ENCODE measurements at places on chromosomes 6 and 20.
A peak's percentile ranks its signal among the peaks of the same experiment; 100 is the strongest.

DNA sequence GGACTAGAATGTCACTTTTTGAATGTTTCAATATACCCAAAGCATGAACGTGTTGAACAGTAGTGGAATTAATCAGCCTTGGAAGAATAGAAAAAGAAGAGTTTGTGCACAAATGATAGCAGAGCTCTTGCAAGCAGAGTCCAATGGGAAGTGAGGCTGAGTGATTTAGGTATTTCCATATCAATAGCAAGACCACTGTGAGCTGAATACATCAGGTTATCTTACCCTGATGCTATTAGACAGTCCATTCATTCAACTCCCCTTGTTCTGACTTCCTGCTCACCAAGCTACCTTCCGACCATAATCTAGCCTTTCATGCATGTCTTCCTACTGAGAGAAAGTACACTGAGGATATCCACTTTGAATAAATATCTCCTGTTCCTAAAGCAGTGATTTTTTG, 349.2 kb upstream of the RNF217 start:
- DNase-seq = no peak

- DNase-seq = no peak
Measured at GRCh38 chr6:82611751-82612150, 248.1 kb downstream of the TPBG start.

DNA sequence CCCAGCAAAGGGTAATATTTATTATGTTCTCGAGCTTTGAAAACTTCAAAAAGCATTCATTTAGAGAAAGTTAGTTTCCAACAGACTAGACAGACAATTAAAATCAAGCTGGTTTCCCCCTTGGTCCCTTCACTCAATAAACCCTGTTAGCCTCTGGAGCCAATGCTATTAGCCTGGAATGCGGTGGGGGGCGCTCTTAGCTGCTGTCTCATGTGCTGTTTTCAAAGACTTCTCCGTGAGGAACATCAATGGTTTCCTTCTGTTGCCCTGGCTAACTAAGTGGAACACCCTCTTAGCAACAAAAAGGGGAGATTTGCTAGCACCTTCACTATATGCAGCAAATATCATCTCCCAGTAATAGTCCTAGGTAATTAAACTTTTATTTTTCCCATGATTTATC, 86.4 kb downstream of the LY86 start:
- DNase-seq = peak; percentile 35

DNA sequence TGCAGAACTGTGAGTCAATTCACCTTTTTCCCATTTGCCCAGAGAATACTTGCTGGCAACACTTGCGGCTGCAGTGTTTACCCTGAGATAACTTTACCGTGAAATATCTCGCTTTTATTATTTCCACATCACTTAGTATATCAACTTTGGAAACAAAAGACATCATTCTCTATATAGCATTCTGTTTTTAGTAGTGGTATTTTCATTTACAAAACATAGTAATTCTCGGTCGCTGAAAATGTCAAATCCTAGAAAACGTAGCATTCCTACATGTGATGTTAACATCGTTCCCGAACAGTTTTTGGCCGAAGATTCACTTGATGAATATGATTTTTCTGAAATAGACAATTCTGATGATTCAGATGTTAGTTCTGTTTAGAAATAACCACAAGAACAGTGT, 52.0 kb downstream of the NHLRC1 start:
- DNase-seq = no peak

DNA sequence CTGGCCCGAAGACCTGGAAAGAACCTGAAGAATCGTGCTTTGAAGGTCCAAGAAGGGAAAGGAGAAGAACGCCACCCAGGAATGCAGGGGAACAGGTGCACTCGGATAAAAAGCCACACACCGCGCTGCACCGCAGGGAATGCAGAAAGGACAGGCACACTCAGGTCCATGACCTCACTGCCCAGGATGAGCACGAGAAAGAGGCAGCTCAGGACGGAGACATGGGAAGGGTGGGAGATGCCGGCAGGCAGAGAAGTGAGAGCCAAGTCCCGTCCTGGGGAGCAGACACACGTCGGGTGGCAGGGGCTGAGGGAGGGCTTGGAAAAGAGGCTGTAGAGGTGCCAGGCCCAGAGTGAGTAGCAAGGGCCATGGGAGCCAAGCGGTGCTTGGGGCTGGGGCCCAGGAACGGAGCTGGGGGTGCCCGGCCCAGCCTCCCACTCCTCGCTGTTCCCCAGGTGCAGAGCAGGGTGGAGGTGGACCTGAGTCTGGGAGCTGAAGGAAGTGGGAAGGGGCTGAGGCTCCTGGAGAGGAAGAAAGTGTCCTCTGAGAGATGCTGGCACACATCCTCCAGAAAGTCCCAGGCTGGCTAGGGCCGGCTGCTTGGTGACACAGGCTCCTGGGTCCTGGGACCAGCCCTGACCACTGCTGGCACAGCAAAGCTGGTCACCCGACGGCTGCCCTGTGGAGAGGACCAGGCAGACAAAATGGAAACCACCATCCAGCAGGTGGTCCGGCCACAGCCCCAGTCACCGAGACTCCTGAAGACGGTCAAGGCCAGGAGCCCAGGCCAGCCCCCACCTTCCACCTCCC, 91.3 kb downstream of the PSMB1 start:
- no peak for DNase-seq

- DNase-seq = peak; percentile 21
Measured at GRCh38 chr6:139925894-139926641, 551.6 kb upstream of the CITED2 start.

Data from erythroblast (primary cell).